ENCODE measurements at places on chromosomes 5 and 9.

DNA sequence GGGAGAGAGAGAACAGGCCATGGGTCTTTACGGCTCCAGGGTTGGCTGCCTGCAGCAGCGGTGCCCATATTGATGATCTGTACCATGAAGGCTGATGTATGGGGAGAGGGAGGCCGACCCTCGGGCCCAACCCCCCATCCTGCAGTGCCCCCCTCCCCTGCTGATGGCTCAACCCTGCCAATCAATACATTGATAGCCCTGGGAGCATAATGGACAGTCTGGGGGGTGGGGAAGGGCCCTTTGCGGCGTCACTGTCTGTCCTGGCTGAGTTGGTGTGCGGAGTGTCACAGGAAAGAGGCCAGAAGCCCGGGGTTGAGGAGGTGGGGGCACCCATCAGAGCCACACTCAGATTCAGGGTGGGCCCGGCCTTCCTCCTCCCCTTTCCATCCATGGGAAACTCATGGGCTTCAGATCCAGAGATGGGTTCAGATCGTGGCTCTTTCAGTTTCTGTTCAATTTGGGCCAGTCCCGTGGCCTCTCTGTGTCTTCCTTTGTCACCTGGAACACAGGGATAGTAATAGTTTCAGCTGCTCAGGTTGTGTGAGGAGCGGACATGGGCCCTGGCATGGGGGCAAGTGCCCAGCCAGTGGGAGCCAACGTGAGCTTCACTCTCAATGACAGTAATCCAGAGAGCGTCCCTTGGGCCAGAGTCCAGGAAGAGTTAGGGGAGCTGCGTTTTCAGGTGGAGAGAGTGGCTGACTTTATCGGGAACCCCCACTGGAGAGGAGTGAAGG, 9.5 kb downstream of the FGF18 start:
- no peak for DNase-seq

- no peak for DNase-seq
Observed at GRCh38 chr9:17600962-17601593, 22.2 kb downstream of the SH3GL2 start.

DNA sequence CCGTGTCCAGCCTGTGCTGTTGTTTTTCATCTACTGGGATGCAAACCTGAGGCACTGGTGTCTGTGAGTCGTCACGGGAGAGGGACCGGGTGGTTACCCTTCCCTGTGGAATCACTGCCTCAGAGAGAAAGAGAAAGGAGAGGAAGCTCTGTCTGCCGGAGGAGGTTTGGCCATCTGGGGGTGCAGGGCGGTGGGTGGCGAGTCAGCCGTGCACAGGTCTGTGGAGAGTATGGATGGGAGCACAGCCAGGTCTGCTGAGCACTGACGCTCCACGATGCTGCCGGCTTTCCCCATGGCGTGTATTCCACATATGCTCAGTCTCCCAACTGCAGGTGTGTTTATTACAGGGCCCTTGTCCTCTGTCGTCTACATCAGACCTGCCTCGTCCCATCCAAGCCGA, 395.2 kb upstream of the IRX4 start:
- DNase-seq, result no peak

GRCh38 chr9:95556521-95556920, 39.8 kb upstream of the PTCH1 start:
- DNase-seq, result no peak

DNA sequence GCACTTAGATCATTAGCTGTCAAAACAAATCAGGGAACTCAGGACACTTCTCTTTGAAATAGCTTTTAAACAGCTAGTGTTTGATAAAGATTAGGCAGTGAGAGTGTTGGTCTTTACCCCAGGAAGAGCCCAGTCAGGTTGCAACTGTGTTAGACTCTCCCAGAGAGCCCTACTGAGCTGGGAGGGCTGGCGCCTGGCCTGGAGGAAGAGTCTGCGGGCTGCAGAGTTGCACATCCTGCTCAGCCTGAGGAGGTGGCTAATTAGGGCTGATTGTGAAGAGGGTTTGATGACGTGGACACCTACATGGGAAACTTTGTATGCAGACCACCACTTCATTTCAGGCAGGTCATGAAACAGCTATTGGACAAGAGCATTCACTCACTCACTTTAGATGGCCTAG, 112.0 kb downstream of the TMEM174 start:
- DNase-seq, result no peak

Data from foreskin keratinocyte (primary cell).